Stimulated activated CD4-positive, alpha-beta T cell treated with anti-CD3 and anti-CD28 coated beads, TNF-alpha, amount 100 ng/mL, for 1 hour (primary cell): ENCODE measurements at places on chromosomes 13 and 19.

DNA sequence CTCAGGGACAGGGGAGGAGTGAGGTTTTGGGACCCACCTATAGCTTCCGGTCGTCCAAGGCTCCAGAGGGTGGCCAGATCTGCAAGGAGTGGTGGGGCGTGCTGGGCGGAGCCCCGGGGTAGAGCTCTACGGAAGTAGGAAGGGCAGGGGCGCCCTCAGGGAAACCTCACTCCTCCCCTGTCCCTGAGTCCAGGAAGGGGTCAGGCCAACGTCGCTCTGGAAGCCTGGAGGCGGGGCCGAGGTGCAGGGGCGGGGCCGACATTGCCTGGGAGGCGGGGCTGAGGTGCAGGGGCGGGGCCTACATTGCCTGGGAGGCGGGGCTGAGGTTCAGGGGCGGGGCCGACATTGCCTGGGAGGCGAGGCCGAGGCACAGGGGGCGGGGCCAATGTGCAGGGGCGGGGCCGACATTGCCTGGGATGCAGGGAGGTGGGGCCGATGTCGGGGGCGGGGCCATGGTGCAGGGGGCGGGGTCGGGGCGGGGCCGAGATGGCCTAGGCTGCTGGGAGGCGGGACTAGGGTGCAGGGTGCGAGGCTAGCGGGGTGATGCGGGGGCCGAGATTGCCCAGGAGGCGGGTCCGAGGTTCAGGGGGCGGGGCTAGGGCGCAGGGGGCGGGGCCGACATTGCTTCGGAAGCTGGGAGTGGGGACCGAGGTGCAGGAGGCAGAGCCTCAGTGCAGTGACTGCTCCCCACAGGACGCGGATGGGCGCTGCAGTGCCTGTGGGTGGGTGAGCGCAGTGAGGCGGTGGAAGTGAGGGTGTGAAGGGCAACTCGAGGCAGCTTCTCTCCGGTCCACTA lies 4.9 kb upstream of the PALM start:
- DNase-seq = no peak

DNA sequence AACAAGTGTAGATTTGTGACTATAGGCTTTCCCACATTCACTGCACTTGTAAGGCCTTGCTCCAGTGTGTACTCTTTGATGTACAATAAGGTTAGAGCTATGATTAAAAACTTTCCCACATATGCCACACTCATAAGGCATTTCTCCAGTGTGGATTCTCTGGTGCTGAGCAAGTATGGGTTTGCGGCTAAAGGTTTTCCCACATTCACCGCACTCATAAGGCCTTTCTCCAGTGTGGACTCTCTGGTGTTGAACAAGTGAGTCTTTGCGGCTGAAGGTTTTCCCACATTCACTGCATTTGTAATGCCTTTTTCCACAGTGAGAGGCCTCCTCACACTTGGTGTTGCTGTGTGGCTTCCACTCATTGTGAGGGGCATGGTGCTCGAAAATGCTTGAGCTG lies 3.7 kb downstream of the ZNF772 start:
- no peak for DNase-seq

DNA sequence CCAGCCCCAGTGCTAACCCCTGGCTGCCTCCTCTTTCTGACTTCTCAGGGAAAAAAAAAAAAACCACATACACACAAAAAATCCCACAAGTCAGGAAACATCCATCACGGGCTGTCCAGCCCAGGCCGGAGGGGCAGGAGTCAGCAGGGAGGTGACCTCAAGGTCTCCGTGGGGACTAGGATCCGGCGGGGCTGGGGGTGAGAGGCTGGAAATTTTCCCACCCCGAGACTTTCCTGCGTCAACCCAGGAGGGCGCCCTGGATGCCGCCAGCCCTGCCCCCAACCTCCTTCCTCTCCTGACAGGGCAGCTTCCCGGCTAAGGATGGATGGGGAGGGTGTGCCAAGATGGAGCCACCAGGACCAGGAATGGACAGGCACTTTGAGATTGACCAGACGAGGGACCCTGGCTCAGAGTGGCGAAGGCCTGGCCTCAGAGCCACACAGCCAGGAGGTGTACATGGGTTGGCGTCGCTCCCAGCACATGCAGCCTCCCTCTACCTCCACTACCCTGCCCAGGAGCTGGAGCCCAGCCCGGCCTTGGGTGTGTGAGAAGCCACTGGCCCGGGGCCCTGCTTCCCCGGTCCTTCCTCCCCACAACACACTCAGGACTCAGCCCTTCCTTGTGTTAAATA lies 33.3 kb downstream of the BLOC1S3 start:
- no peak for DNase-seq

DNA sequence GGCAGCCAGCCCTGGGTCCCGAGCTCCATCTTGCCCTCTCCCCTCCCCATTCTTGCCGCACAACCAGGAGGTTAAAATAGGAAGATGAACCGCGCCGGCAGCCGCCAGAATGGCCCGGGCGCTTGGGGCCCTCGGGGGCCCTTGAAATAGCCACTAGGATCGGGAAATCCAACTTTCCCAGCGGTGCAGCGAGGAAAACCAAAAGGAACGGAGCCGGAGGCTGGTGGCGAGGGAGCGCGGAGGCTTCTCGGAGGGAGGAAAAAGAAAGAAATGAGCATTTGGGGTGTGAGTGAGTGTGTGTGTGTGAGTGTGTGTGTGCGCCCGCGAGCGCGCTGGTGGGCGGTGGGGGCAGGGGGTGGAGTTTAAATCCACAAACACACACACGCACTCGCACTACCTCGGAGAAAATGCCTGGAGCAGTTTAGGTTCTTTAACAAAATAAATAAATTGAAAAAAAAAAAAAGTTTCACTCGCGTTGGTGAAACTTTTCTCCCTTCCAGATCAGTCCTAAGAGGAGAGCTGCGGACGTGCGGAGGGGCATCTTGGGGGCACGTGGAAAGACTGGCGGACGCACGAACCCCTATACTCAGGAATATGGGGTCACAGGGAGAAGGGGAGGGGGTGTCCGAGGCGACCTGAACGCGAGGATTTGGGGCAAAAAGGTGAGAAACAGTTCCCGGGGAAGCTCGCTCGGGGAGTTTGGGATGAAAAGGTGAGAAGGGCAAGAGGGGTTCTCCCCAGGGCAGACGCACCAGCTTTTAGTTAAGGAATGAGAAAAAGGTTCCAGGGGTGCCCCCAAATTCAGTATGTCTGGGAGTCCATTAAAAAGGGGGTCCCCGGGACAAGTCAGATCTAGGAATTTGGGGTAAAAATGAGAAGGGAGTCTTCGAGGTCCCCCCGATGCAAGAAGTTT lies 1.3 kb downstream of the RFX2 start:
- DNase-seq = peak; percentile 36

DNA sequence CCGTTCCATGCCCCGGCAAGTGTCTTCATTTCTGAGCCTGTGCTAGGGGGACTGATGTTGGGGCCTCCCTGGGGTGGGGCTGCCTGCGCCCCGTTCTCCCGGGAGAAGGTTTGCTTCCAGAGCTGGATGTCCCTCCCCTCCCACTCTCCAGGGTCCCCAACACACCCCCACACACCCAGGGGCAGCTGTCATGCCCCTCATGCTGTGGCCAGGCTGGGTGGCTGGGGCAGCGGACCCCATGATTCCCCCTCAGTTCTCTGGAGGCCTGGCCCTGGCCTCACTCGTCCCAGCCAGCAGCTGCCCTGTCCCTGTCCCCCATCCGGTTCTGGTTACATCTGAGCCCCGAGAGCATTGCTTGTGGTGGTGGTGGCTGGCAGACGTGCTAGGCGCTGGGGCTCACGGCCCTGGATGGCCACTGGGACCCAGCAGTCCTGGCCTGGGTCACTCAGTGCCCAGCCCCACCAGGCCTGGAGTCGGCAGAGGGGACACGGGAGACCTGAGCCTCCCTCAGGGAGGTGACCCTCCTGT lies 184.8 kb downstream of the KDM4B start:
- DNase-seq = no peak
